Activated CD4-positive, alpha-beta T cell treated with anti-CD3 and anti-CD28 coated beads, Interleukin-2, amount 10 ng/mL, durations not matched to agents 7 days and 5 days (primary cell): ENCODE measurements at places on chromosomes 6 and 20. TPM values are rescaled to one million over a fixed set of nuclear protein-coding genes. Genes with fewer than 3 reads are reported as not detected.

Gene AHCY
- total RNA-seq: 59.9 TPM

Gene BRPF3
- 24.1 TPM for total RNA-seq

Gene PRL
- not detected for total RNA-seq

Gene OOEP
- 0.57 TPM for total RNA-seq

Gene KAT14
- 20.2 TPM for total RNA-seq

Gene PGC
- total RNA-seq: not detected

Gene EFCAB8
- total RNA-seq: 1.2 TPM

Gene DEFB114
- not detected for total RNA-seq

Gene HECA
- 59.2 TPM for total RNA-seq

Gene CNPY3
- 69.7 TPM for total RNA-seq

Gene BEND6
- not detected for total RNA-seq

Gene TINAG
- not detected for total RNA-seq

Gene COL20A1
- total RNA-seq: not detected

GRCh38 chr6:157096522-157096921 lies 226.8 kb downstream of the TMEM242 start:
- no peak for DNase-seq

- no peak for DNase-seq
Measured at GRCh38 chr20:46546298-46546697, 4.2 kb downstream of the OCSTAMP start.

DNA sequence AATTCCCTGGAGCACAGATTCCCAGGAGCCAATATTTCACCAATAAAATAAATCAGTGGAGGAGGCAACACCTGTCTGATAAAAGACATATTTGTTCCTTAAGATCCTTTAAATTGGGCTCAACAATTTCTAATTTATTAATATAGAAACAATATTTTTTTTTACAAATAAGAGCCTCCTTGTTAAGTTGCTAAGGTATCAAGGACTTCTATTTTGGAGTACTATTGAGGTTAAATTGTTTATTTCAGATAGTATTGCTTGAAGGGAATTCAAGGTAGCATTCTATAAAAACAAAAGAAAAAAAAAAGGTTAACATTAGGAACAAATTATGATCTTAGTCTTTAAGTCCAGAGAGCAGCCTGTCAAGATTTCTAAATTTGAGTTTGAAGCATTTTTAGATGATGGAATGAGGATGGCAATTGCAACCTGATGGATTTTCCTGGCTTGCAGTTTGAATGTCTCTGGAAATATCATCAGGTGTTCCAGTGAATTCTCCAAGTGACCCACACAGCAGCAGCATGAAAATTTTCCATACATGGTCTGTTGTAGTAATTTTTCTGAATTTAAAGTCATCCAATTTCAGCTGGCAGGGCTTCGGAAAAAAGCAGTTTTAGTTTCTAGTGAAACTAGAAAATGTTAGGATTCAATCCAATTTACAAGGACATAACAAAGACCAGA lies 19.3 kb upstream of the NCR2 start:
- no peak for DNase-seq

DNA sequence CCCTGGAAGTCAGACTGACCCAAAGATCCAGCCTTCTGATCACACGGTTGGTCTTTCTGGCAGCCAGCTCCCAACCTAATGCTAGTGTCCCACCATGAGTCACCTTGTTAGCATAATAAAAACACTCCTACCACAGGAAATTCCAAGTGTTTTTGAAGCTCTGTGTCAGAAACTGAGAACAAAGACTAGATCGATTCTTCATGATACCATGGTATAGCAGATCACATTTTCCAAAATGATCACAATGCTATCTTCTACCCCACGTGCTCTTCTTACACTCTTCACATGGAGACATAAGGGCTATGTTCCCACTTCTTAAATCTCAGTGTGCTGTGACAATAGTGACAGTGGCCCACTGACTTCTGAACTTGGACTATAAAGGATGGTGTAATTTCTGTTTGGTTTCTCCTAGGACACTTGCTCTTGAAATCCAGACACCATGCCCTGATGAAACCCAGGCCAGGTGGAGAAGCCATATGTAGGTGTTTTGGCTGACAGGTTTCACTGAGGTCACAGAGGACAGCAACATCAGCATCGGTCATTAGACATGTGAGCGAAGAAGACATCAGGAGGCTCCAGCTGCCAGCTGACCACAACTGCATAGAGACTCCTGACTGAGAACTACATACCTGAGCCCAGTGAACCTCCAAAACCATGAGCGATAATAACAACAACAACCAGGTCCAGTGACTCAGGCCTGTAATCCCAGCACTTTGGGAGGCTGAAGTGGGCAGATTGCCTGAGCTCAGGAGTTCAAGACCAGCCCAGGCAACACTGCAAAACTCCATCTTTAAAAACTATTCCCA lies 57.5 kb downstream of the MKKS start:
- DNase-seq: no peak

DNA sequence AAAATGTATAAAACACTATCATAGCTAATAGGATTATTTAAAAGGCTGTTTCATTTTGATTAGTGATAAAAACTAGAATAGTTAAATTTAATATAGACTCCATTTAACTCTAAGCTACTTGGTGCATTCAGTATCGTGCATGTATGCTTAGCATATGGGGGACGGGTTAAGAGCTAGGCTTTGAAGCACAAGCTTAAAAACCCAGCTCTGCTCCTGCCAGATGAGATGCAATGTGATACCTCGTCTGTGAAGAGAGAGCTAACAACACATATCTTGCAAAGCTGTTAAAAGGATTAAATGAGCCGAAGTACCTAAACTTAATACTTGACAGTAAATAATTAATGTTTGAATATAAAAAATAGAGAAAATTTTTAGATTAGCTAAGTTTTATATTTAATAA lies 42.2 kb downstream of the DTNBP1 start:
- DNase-seq: no peak

GRCh38 chr20:7308163-7308562 lies 540.7 kb downstream of the BMP2 start:
- no peak for DNase-seq

- peak; percentile 81 for DNase-seq
Measured at GRCh38 chr6:166488076-166488685, 98.3 kb downstream of the RAMACL start.

DNA sequence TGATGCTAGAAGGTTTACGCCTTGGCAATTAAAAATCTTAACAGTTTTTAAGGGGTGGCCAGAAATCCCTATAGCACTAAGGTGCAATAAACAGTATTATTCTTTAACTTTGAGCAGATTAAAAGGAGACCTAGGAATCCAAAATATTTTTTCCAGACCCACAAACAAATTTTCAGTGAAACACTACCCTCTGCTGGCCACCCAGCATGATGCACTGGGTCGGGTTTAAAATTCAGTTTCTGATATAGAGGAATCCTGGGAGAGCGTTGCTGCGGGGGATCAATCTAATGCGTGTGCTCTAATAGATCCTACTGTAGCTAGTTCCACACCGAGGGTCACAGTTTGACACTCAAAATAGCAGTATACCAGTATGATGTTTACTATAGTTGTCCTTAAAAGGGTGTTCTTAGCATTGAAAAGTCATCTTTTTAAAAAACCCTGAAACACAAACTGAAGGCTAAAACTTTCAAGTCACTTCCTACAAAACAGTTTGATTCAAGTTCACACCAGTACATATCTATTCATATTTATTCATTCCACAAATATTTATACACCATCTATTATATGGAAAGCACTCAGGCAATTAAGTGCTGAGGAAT lies 10.2 kb downstream of the UBE3D start:
- peak; percentile 47 for DNase-seq

GRCh38 chr6:92779746-92780145 lies 639.6 kb downstream of the EPHA7 start:
- DNase-seq: no peak

DNA sequence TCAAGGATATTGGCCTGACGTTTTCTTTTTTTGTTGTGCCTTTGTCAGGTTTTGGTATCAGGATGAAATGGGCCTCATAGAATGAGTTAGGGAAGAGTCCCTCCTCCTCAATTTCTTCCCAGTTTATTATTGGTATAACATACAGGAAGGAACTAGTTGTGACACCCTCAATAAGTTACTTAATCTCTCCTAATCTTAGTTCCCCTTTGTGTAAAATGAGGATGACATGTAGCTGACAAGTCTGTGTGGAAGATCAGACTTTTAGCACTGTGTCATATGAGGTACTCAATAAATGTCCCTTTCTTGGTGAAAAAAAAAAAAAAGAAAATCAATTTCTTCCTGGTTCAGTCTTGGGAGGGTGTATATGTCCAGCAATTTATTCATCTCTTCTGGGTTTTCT lies 155.8 kb downstream of the PDE7B start:
- no peak for DNase-seq

DNA sequence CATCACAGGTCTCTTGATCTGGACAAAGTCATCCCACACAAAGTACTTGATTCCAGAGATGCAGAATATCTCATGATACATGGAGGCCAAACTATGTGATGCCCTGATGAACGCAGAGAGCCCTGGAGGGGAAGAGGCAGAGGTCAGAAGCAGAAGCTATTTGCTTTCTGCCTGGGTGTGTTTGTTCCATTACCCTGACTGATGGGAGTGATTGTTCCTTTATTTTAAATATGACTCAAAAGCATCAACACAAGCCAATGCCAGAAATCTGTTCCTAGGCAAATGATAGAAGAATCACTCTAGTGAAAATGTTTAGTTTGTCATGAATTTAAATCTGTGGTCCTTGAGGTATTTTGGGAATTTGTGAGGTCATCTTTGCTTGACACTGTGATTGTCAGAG lies 54.7 kb upstream of the GGTLC1 start:
- no peak for DNase-seq

DNA sequence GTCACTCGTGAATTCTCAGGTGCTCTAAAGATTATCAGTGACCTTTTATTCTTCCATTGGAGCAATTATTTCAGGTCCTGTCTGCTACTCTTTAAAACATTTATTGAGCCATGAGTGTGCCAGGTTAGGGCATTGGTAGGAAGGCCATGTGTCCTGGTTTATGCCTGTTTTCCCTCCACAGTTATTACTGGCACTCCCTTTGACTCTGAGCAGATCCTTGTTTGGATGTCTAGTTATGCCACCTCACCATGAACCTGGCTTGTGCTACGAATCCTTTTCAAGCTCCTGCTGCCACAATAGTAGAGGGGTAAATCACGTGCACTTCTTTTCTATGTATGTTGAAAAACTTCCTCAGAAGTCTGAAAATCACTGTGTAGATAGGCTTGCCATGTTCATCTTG lies 27.4 kb downstream of the CRYBG1 start:
- no peak for DNase-seq

DNA sequence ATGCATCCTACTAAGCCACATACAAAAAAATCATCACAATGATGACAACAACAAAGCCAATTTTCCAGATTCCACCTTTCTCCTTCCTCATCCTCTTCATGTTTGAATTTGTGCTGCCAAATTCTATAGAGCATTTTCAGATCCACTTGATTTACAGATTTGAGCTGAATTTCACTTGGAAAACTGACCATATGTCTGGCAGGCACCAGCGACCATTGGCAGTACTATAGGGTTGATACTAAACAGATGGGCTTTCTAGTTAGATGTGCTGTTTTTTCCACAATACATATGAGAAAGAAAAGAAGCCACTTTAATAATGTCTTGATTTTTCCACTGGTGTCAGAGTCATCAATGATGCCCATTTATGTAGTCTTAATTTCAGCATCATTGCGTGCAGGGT lies 127.0 kb downstream of the PHACTR3 start:
- no peak for DNase-seq

GRCh38 chr6:159098636-159099106 lies 53.9 kb upstream of the TAGAP start:
- DNase-seq: peak; percentile 67

DNA sequence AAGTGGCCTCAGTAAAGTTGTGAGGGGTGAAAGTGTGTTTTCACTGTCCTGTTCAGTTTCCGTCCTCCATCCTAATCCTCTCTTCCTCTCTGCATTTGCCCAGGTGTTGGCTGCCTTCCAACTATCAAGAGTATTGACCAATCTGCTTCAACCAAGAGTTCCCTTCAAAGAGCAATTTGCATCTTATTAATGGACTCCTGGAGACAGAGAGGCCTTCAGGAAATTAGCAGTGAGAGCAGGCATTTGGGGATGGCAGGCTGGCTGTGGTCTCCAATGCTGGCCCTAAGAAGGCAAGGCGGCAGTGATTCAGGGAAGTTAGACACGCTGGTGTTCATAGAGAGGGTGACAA lies 77.2 kb downstream of the GPR6 start:
- DNase-seq: no peak

DNA sequence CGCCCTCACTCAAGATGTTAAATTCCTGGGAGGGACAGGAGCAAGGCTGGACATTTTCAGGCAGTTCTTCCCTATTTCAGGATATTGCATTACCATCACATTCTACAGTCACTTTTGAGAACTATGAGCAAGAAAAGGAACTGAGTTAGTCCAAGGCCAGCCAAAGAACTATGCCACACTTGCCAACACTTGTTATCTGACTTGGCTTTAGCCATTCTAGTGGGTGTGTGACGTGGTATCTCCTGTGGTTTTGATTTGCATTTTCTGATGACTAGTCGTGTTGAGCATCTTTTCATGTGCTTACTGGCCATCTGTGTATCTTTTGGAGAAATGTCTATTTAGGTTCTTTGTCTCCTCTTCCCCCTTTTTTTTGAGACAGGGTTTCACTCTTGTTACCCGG lies 12.0 kb downstream of the XRN2 start:
- DNase-seq: no peak

DNA sequence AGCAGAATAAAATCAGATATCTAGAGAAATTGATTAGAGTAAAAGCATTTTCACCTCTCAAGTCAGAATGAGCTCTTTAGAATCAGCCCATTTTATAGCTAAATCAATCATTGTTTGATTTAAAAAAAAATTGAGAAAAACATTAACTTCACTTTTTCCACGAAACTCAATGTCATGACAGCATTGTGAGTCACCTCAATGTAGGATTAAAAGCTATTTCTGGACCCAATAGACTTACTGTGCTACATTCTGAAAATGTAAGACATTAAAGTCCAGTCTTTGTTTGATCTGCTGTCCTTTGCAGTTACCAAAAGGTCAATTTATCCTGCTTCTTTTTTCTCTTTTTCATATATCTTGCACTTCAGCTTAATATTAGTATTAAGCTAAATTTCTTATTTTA lies 519.4 kb upstream of the ZNF337 start:
- DNase-seq: no peak

DNA sequence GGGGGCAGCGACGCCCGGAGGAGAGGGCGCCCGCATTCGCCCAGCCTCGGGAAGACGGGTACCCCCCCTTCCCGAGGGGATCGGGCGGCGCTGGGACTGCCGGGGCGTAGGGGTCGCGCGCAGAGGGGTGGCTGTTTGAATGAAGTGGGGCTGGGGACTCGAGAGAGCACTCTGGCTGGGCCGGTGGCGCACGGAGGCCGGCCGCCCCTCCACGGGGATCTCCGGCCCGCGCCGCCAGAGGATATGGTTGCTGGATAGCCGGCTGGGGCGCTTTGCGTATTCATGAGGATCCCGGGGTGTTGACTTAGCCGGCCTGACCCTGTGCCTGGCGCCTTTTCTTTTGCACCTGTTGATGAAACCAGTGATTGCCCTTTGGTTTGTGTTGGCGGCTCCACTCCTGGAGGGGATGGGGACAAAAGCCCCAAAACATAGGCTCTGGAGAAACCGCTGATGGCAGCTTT lies 469 bp downstream of the SYNJ2 start:
- peak; percentile 40 for DNase-seq
